ENCODE measurements at places on chromosomes 5 and 9.

GRCh38 chr5:163772241-163772640 is 266.8 kb downstream of the MAT2B start:
- no peak for DNase-seq

DNA sequence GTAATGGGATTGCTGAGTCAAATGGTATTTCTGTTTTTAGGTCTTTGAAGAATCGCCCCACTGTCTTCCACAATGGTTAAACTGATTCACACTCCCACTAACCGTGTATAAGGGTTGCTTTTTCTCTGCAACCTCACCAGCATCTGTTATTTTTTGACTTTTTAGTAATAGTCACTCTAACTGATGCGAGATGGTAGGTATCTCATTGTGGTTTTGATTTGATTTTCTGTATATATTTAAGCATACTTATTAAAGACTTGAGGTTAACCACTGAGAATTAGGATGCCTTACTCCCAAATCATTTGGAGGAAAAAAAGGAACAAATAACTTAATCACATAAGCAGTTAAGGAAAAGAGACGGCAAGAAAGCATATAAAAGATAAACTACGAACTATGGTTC is 181.6 kb upstream of the FST start:
- no peak for DNase-seq

DNA sequence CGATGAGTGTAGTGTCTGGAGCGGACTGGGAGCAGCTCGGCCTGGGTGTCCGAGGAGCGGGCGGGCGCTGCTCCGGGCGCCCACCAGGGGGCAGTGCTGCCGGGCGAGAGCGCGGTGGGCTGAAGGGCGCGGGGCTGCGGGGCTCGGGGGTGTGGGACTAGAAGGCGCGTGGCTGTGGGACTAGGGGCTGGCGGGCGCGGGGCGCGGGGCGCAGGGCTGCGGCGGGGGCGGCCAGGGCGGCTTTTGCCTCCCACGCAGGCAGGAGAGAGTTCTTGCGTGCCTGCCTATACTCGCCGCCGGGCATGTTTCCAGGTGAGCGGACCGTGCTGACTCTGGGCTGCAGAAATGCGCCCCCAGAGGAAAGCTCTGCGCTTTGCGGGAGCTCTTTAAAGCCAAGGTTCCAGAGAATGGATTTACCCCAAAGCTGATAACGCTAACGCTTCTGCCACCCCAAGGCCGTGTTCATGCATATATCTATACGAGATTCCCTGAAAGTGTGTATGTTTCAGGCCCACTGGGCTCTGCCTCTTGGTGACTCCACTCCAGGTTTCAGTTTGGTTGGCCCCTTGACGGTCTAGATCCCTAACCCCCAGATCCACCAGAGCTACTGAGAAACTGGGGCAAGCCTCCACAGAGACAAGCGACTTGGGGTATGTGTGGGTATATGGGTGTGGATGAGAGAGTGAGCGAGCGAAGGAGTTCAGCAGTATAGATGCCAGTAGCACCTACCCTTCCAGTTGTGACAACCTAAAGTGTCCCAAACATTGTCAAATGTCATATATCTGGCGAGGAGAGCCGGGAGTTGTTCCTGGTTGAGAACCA is 56.2 kb downstream of the ACER2 start:
- DNase-seq: peak; percentile 11

DNA sequence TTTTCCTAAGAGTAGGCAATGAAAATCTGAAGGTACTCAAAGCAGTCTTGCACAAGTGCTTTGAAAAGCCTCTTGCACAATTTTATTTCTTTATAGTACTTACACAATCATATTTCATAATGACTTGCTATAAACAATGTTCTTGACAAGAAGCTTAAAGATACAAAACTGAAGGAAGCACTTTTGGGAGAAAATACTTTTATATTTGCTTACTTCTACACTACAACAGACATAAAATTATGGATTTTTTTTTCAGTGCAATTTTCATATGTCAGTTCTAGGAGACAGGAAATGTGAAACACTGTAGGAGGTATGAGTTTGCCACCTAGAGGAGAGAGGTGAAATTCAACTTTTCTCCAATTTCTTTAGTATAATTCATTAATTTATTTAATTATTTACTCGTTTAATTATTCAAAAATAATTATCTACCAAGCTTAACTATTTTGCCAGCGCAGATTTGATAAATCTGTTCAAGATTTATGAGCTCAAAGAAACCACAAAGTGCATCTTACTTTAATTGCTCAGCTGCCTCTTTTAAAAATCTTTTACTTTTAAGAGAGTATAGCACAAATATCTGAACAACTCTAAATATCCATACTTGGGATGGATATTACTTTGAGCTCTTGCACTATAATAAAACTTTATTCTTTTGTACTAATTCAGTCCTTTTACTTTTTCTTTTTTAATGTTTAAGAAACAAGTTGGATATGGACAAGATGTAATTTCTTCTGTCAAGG is 29.0 kb upstream of the CDKN2B start:
- no peak for DNase-seq

DNA sequence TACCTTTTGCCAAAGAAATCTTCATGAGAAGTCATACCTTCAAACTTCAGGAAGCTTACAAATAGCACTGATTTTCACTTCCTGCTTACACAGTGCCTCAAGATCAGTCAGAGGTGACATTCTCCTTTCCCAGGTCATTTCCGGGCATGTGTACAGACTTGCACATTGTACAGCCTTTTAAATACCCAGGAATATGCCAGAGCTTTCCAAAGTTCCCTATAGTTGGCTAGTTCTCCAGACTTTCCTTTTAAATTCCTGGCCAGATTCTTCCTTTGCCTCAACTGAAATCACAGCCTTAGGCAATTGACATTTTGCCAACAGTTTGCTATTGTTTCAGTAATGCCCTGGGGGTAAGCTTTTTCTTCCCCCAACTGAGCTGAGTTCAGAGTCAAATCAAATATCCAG is 47.2 kb downstream of the RFX3 start:
- no peak for DNase-seq

GRCh38 chr5:10489810-10490426 is 48.2 kb downstream of the ROPN1L start:
- DNase-seq: no peak
